ENCODE measurements at places on chromosomes 7 and 10. TPM values are rescaled to one million over a fixed set of nuclear protein-coding genes. Genes with fewer than 3 reads are reported as not detected.

The ZP3 gene
- total RNA-seq = not detected

The GPR26 gene
- total RNA-seq = not detected

The CYP3A5 gene
- not detected for total RNA-seq

The SLC26A5 gene
- not detected for total RNA-seq

The ANKRD61 gene
- total RNA-seq = 0.22 TPM

The GPR15LG gene
- not detected for total RNA-seq

The GIMAP6 gene
- total RNA-seq = not detected

DNA sequence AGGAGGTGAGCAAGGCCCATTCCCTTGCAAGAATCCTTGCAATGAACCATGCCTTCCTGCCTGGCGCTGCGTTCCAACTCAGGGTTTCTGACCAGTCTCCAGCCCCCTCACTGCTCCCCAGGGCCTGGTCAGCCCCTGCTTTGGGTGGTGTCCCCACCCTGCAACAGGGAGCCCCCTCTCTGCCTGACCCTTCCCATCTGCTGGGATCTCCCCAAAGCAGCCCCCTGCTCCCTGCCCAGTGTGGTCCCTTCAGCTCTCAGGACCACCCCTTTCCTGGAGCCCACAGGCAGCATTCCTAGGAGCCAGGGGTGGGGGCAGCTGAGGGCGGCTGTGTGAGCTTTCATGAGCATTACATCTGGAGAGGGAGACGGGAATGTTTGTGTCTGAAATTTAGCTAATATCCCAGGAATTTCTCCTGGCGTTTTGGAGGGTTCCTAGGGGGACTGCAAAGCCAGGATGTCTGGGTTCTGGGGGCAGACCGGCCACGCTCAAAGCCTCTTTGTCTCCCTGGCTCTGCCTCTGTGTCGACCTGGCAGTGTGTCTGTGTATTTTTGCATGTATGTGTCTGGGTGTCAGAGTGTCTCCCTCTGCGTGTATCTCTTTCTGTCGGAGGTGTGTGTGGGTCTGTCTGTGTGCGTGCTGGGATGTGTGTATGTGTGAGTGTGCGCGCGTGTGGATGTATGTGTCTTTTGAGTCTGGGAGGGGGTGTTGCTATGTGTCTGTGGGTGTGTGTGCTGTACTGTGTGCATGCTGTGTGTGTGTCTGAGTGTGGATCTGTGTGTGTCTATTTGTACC, 300.5 kb upstream of the ZMIZ1 start:
- H3K4me3 ChIP-seq = no peak overlapping the region
- H3K36me3 ChIP-seq = no peaks in the 10 kb centered on the region
- H3K4me1 ChIP-seq = no peaks in the 10 kb centered on the region
- no peak for DNase-seq
- no peak overlapping the region for H3K27ac ChIP-seq

DNA sequence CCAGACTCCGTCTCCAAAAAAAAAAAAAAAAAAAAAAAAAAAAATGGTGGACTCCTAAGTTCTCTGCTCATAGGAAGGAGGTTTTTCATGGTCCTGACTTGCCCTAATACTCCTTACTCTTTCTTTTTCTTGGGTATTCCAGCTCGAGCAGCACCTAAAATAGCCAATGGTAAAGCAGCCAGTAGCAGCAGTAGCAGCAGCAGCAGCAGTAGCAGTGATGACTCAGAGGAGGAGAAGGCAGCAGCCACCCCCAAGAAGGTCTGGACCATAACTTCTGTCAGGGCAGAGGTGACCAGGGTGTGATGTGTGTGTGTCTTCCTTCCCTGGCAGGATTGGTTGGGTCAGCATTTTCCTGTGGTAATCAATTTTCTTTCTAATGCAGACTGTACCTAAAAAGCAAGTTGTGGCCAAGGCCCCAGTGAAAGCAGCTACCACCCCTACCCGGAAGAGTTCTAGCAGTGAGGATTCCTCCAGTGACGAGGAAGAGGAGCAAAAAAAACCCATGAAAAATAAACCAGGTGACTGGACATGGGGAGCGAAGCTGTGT, 6.9 kb downstream of the NOLC1 start:
- peaks cover 25% of the 10 kb centered on the region for H3K36me3 ChIP-seq
- DNase-seq = no peak
- no peaks in the 10 kb centered on the region for H3K27me3 ChIP-seq
- no peak overlapping the region for H3K27ac ChIP-seq
- H3K4me1 ChIP-seq = no peaks in the 10 kb centered on the region
- H3K4me3 ChIP-seq = no peak overlapping the region

- H3K4me1 ChIP-seq = no peaks in the 10 kb centered on the region
- no peak overlapping the region for H3K27ac ChIP-seq
- H3K27me3 ChIP-seq = no peaks in the 10 kb centered on the region
- no peaks in the 10 kb centered on the region for H3K36me3 ChIP-seq
- no peak overlapping the region for H3K4me3 ChIP-seq
These were observed 301.3 kb downstream of the HGF start for GRCh38 chr7:81468526-81468925.

- no peaks in the 10 kb centered on the region for H3K4me1 ChIP-seq
- no peak for DNase-seq
These were observed 44.9 kb downstream of the PPP1R3C start for GRCh38 chr10:91587710-91588638.

DNA sequence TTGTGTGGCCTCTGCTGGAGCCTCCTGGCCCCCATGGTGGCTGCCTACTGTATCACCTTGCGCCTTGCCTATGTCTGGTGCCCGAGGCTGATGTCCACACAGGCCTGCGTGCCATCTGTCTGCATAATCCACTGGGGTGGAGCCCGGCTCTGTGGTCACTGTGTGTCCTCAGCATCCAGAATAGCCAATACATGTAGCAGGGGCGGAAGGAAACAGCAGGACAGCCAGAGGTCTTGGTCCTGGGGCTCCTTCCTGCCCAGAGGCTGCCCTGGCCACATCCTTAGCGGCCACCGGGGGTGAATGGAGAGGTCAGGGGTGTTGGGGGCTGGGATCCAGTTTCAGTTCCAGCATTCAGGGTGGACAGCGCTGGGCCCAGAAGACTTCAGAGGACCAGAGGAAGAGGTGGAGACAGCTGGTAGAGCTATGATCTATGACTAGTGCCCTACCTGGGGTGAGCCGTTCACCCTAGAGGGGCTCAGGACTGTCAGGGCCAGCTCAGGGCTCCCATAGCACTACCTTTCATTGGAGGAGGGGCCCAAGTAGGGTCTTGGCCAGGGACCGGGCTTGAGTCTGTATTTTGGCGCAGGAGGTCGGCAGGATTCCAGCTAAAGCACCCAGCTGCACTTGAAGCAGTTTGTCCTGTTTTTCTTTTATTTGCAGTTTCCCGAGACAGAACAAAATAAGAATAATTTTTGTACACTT, 15.9 kb downstream of the YKT6 start:
- H3K27ac ChIP-seq = no peak overlapping the region
- H3K27me3 ChIP-seq = no peaks in the 10 kb centered on the region
- H3K4me3 ChIP-seq = no peak overlapping the region
- peaks cover 10% of the 10 kb centered on the region for H3K36me3 ChIP-seq
- peaks cover 20% of the 10 kb centered on the region for H3K4me1 ChIP-seq

GRCh38 chr10:33117230-33117629, 159.2 kb upstream of the ITGB1 start:
- H3K4me1 ChIP-seq = peaks cover 38% of the 10 kb centered on the region
- H3K4me3 ChIP-seq = no peak overlapping the region

DNA sequence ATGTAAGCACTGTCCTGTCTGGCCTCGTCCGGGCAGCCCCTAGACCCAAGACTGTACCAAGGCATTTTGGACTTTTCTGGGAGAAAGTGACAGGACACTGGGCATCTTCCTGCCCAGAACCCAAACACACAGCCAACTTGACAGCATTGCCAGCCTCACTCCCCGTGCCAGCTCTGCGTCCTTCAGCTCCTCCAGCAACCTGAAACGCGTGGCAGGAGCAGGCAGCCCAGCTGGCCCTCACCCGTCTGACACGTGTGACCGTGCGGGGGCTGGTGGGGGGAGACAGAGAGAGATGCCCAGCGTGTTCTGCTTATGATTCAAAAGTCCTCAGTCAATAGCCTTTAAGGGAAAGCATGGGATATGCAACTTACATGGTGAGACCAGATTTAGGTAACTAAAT, 50.3 kb upstream of the SLC29A3 start:
- no peaks in the 10 kb centered on the region for H3K36me3 ChIP-seq
- no peak overlapping the region for H3K4me3 ChIP-seq
- no peak overlapping the region for H3K27ac ChIP-seq
- H3K4me1 ChIP-seq = no peaks in the 10 kb centered on the region

DNA sequence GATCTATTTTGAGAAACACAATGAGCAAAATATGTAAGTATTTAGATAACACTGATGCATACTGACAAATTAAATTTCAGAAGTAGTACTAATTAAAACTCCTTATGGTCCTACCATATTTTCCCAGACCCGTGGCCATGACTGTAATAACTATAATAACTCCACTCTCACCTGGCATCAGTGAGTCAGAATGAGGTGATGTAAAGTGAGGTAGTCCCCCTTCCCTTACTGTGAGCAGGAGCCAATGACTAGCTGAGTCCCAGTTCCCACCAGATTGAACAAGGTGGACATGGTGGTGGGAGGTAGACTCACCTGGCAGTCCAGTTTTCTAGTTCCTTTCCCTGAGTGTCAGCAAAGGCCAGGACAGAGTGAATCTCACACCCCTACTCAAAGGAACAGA, 630.5 kb upstream of the IGFBP3 start:
- no peaks in the 10 kb centered on the region for H3K4me1 ChIP-seq
- no peak overlapping the region for H3K4me3 ChIP-seq
- H3K27me3 ChIP-seq = no peaks in the 10 kb centered on the region
- H3K36me3 ChIP-seq = no peaks in the 10 kb centered on the region
- no peak overlapping the region for H3K27ac ChIP-seq

DNA sequence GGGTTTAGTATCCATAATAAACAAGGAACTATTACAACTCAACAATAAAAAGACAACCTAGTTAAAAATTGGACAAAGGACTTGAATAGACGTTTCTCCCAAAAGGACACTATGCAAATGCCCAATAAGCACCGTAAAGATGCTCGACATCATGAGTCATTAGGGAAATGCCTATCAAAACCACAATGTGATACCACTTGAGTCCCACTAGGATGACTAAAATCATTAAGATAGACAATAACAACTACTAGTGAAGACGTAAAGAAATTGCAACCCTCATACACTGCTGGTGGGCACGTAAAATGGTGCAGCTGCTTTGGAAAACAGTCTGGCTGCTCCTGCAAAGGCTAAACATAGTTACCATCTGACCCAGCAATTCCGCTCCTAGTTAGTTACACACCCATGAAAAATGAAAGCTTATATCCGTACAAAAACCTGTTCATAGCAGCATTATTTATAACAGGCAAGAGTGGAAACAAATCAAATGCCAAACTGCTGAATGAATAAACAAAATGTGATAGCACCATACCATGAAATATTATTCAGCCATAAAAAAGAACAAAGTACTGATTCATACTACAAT, 17.3 kb downstream of the CCDC3 start:
- peak; percentile 85 for DNase-seq
- H3K4me1 ChIP-seq = peaks cover 84% of the 10 kb centered on the region
- H3K27ac ChIP-seq = peak overlapping the region; percentile 98
- no peaks in the 10 kb centered on the region for H3K36me3 ChIP-seq
- H3K4me3 ChIP-seq = peak overlapping the region; percentile 21
- no peaks in the 10 kb centered on the region for H3K27me3 ChIP-seq

DNA sequence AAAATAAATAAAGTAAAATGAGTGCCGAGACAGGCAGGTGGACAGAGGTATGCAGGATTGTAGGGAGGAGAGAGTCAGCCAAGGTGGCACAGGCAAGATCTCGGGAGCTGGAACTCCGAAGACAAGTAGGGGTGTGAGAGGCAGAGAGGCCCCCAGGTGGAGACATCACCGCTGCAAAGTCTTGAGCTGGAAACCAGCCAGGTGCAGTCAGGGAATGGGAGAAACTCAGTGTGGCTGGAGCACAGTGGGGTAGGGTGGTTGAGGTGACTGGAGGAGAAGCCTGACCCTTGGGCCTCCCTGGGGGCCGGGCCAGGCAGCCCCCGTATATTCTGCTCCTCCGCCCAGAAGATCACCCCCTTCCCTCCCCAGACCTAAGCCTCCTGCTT, 4.2 kb downstream of the EPHB4 start:
- no peak overlapping the region for H3K27ac ChIP-seq
- no peaks in the 10 kb centered on the region for H3K4me1 ChIP-seq
- H3K36me3 ChIP-seq = no peaks in the 10 kb centered on the region
- H3K27me3 ChIP-seq = no peaks in the 10 kb centered on the region

DNA sequence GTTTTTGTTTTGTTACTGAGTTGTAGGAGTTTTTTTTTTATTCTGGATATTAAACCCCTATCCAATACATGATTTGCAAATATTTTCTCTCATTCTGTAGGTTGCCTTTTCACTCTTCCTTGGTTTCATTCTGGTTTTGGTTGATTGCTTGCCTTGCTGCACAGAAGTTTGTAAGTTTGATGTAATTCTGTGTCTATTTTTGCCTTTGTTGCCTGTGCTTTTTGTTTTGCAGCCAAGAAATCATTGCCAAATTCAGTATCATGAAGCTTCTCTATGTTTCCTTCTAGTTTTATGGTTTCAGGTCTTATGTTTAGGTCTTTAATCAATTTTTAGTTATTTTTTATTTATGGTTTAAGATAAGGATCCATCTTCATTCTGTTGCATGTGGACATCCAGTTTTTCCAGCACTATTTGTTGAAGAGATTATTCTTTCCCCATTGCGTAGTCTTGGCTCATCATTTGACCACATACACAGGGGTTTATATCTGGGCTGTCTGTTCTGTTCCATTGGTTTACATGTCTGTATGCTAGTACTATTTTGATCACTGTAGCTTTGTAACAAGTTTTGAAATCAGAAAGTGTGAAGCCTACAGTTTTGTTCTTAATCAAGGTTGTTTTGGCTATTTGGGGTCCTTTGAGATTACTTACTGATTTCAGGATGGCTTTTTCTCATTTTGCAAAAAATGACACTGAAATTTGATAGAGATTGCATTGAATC, 26.4 kb downstream of the BMPR1A start:
- H3K27ac ChIP-seq = no peak overlapping the region
- no peaks in the 10 kb centered on the region for H3K4me1 ChIP-seq
- H3K27me3 ChIP-seq = no peaks in the 10 kb centered on the region
- DNase-seq = no peak
- H3K4me3 ChIP-seq = no peak overlapping the region
- no peaks in the 10 kb centered on the region for H3K36me3 ChIP-seq

DNA sequence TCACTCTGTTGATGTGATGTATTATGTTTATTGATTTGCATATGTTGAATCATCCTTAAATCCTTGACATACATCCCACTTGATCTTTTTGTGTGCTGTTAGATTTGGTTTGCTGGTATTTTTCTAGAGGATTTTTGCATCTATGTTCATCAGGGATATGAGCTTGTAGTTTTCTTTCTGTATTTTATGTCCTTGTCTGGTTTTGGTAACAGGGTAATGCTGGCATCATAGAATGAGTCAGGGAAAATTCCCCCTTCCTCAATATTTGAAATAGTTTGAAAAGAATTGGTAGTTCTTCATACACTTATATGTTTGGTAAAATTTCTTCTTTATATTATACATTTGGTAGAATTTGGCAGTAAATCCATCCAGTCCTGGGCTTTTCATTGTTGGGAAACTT, 89.4 kb upstream of the SLC13A1 start:
- H3K27ac ChIP-seq = no peak overlapping the region
- no peak overlapping the region for H3K4me3 ChIP-seq
- no peaks in the 10 kb centered on the region for H3K36me3 ChIP-seq
- H3K4me1 ChIP-seq = no peaks in the 10 kb centered on the region

DNA sequence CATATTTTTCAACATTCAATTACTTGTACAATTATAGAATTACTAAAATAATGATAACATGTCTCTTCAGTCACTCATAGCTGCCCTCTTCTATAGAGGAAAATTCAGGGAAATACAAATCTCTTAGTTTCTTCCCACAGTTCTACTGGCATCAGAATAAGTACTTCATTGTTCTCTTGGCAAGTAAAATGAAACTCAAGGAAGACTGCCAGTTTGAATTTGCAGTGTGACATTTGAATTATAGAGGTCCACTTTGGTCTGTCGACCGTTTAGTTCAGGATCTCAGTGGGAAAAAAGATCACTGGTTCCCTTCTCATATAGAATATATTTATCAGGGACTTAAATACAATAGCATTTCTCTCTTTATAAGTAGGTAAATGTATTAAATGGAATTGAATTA, 114.5 kb downstream of the PON1 start:
- DNase-seq = no peak
- no peaks in the 10 kb centered on the region for H3K4me1 ChIP-seq
- no peaks in the 10 kb centered on the region for H3K36me3 ChIP-seq
- H3K4me3 ChIP-seq = no peak overlapping the region

All from Karpas-422 (cell line).